ENCODE measurements at places on chromosomes 16 and 17.

GRCh38 chr17:35726127-35726952 lies 5.1 kb upstream of the RASL10B start:
- no peak for DNase-seq

DNA sequence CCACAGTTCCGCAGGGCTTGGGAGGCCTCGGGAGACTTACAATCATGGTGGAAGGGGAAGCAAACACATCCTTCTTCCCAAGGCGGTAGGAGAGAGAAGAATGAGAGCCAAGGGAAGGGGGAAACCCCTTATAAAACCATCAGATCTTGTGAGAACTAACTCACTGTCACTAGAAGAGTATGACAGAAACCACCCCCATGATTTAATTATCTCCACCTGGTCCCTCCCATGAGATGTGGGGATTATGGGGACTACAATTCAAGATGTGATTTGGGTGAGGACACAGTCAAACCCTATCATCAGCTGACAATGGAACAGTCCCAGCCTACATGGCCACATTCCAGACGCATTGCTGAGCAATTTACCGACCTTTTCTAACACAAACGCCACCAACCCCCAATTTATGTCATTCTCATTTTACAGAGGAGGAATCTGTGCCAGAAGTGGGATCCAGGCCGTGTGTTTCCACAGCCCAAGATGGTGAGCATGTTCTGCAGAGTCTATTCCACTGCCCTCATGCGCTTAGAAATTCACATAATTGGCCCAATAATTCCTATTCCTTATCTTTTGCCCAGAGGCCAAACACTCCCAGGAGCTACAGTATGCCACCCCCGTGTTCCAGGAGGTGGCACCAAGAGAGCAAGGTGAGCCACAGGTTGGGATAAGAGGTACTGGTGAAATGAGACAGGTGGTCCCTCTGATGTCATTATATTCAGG lies 17.3 kb downstream of the MILR1 start:
- no peak for DNase-seq

DNA sequence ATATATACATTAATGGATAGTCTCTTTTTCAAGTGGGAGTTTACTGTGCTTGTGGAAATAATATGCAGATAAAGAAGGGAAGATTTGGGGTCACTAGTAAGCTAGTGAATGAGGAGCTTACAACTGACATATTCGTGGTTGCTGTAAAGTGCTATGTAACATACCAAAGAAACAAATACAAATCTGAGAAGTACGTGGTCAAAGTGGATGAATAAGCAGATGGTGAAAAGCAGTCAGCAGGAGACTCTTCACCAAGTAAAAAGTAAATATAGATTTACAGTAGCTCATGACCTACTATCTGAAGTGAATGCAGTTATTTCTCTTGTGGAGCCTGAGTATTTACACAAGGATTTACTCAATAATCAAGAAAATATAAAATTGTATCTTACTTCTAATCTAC lies 136.6 kb upstream of the ELAC2 start:
- DNase-seq: no peak

GRCh38 chr16:79201436-79201835 lies 399.1 kb downstream of the MAF start:
- DNase-seq: no peak

GRCh38 chr17:43951750-43952149 lies 2.0 kb downstream of the PYY start:
- DNase-seq: no peak

- DNase-seq: no peak
Observed at GRCh38 chr16:74249254-74249653, 47.4 kb upstream of the PSMD7 start.

All from CD4-positive, alpha-beta T cell treated with Interleukin-15 for 4 hours (primary cell).